Activated CD4-positive, alpha-beta T cell treated with anti-CD3 and anti-CD28 coated beads, Interleukin-2, amount 50 U/mL, for 24 hours (primary cell): ENCODE measurements at places on chromosomes 4 and X.

DNA sequence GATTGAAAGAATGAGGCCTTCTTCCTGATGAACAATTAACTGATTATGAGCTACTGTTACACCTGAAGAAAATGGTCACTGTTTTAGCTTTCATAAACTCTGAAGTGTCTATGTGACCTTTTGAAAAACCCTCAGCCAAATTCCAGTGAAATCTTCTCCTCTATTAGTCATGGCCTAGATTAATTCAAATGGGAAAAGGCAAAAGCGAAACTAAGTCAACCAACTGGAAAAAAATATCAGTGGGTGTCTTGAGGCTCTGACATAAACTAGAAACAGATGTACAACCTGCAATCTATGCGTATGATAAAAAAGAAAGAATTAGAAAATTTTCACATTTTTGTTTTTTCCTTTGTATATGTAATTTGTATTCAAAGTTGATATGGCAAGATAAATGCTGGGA is 169.4 kb upstream of the BANK1 start:
- no peak for DNase-seq

DNA sequence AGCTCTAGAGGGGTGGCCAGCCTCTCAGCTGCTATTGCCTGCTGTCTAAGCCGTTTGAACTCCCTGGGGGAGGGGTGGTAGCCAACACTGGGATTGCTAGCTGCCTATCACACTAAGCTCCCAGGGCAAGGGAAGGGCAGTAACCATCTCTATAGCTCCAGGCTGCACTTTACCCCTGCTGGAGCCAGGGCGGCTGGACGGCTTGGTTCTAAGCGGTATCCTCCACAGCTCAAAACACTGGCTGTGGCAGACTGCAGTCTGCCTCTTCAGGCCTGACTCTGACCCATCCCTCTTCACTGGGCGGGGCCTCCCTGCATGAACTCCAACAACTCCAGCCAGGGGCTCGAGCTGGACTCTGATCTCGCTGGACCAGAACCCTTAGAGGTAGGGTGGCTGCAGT is 55.3 kb upstream of the GNRHR start:
- no peak for DNase-seq

GRCh38 chr4:1351854-1352566 is 5.0 kb downstream of the UVSSA start:
- DNase-seq = peak; percentile 92

- DNase-seq = no peak
Observed at GRCh38 chr4:15361529-15361928, 66.3 kb upstream of the C1QTNF7 start.

DNA sequence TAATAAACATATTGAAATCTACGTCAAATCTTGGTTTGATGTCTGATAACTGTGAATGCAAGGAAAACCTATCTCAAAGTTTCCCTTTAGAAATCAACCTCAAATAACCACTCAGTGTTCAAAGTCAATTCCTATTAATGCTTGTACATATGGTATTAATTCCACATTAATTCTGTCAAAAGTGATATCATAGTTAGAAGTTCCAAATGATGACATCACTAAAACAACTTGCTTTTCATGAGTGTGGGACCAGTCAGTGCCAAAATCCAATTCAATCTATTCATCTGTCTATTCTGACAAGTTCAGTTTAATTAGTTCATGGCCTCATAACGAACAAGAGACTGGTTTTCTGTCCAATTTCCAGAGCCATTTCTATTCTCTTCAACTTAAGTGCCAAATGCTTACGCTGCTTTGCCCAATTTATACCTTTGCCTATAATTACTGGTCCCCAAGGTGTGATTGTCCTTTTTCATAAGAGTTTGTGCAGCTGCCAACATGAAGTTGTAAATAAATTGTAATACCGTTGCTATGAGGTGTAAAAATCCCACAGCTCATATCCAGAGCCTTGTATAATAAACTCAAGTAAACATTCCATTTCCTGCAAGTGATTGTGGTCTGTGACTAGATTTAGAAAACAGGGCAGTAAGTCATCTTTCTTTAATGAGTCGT is 476.2 kb downstream of the RAB28 start:
- DNase-seq = no peak

- DNase-seq = no peak
Observed at GRCh38 chrX:32421266-32421665, 790.1 kb downstream of the DMD start.

GRCh38 chrX:115260330-115260729 is 26.4 kb upstream of the LRCH2 start:
- DNase-seq = no peak

DNA sequence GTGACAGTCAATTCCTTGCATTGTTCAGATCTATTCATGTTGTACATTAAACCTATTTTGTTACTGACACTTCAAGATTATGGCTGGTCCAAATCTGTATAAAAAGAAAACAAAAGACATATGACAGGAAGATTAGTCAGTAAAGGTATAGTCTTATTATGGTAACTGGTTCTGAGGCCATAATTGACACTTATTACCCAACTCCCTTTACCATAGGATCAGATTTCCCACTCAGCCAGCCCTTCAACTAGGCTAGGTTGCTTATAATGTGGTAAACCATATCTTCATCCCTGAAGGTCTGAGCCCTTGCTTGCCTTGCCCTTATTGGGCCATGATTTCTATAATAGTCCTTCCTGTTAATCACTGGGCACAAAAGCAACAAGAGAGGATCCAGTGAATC is 289.6 kb downstream of the CXXC4 start:
- no peak for DNase-seq

DNA sequence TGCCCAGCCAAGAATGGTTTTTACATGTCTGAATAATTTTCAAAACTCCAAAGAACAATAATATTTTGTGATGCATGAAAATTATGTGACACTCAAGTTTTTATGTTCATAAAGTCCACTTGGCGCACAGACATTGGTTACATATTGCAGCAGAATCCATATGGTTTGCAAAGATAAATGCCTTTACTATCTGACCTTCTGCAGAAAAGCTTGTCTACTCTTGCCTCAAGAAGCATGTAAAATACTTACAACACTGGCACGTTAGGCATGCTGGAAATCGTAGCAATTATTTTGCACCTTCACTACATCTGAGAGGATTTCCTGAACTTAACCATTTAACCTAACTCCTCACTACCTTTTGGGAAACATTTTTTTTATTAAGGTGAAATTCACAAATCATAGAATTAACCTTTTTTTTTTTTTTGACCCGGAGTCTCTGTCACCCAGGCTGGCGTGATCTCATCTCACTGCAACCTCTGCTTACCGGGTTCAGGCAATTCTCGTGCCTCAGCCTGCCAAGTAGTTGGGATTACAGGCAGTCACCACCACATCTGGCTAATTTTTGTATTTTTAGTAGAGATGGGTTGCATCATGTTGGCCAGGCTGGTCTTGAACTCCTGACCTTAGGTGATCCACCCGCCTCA is 3.5 kb upstream of the XG start:
- DNase-seq = no peak

DNA sequence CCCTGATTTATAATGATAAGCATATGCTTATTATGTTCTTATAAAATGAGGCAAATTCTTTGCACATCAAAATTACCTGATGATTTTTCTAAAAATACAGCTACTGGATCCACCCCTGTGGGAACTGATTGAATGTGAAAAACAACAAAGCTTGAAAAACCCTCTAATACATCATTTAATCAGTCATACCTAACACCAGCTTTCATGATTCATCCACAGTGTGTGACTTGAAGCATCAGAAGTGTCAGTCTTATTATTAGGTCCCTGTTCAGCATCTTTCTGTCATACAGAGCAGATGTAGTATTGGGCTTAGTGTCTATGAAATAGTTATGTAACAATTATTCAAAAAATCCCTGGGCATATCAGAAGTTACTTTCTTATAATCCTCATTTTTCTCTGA is 671.3 kb upstream of the GALNT7 start:
- no peak for DNase-seq

GRCh38 chr4:44772340-44772739 is 46.0 kb upstream of the GNPDA2 start:
- DNase-seq = no peak

- peak; percentile 64 for DNase-seq
Observed at GRCh38 chr4:112523764-112524505, 8.0 kb upstream of the NEUROG2 start.
